ENCODE measurements at places on chromosomes 2 and 18.

DNA sequence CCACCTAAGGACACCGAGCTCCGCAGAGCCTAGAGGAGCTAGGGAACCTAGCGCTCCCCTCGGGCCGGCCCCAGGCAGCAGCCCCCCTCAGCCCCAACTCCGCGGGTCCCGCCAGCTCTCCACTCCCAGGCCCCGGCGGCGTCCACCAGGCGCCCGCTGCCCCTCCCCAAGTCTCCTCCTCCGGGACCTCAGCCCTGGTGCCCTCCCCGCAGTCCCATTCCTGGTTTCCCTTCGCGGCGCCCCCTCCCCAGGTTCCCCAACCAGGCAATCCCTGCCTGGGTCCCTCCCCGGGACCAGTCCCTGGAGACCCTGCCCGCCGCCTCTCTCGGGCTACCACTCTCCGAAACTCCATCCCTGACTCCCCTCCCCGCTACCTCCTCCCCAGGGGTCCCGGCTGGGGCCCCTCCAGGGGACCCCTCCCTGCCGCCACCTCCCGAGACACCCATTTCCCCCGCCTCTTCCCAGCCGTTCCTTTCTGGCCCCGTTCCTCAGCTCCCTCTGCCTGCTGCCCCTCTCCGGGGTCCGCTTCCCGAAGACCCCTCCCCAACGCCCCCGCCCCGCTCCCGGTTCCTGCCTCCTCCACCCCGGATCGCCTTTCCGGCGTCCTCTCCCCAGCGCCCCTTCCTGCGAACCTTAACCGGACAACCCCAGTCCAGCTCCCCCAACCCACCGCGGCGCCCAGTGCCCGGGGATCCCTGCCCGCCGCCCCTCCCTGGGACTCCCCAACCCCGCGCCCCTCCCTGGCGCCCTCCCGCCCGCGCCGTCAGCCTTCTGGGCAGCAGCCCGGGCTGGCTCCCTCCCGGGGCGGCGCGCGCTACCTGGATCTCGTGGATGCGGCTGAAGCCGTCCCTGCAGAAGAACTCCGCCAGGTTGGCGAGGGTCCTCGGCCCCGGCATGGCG, 678 bp downstream of the CYP27C1 start:
- no peak for DNase-seq

- peak; percentile 33 for DNase-seq
Observed at GRCh38 chr2:54964271-54964670, 86.0 kb downstream of the RTN4 start.

DNA sequence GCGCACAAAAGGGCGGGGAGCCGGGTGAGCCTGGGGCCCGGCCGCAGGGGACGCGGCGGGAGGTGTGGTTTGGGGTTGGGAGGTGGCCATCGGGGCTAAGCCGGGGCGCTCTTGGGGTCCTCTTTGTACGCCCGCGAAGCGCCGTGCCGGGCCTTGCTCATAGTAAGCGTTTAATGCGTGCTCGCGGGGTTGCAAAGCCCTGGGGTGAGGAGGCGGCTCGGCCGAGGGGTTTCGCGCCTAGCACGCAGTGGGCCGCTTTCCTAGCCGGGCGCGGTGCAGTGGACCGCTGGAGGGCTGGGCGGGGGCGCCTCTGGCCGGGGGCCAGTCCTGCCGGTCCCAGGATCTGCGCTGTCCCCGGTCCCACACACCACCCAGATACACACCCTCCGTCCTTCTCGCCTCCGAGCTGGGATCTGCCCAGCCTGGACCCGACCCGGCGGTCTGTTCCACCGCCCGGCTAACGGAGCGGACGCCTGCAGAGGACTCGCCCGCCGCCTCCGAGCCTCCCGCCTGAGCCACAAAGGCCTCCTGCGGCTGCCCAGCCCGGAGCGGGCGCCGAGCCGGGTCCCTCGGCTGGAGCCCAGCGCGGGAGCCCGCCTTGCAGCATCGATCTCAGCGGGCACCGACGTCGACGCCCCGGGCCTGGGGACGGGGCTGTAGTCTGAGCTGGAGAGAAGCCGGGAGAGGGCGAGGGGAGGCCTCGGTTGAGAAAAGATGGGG, 564 bp downstream of the DPYSL5 start:
- no peak for DNase-seq

DNA sequence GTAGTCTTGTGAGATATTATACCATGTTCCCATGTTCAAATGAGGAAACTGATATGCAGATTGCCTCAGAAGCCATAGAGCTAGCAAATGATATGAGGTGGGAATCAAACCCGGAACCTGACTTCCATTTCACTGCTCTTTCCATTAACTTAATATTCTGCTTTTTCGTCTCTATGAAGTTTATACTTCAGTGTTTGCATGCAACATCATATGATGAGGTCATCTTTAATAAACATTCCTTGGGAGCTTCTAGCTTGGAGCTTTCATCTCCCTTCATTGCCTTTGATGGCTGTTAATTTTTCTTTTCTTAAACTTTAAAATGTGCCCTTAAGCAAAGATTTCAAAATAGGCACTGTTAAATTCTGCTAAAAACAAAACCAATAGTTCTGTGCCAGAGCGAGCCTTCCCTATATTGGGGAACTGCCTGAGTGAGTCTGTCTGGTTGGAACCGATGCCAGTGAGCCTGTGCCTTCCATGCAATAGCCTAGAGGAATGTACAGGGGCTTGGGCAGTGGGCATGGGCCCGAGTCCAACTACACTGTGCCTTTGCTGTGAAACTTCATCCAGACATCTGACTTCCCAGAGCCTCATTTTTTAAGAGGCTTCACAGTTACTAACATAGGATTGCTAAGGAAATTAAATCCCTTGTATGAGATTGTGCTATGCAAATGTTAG, 91.1 kb upstream of the TMEM200C start:
- no peak for DNase-seq

- DNase-seq, result no peak
Observed at GRCh38 chr2:2827046-2827636, 496.1 kb upstream of the MYT1L start.
